ENCODE measurements at places on chromosomes 5 and 9.

DNA sequence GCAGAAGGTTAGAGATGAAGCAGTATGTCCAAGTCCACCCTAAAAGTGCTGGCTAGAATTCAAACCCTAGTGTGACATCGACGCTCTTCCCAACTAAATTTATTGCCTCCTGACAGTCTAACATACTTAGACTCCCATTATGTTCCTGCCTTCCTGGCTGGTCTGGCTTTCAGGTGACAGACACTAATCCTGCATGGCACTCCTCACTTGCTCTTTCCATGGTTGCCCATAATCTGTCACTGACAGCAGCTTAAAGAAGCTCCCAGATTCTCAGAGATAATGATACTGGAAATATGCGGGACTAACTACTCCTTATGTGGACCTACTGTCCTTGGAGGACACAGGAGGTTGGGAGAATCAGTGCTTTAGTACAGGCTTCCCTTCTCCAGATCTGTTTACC is 41.7 kb upstream of the HTR1A start:
- no peak for DNase-seq

GRCh38 chr9:89137542-89138462 is 40.8 kb downstream of the SHC3 start:
- peak; percentile 81 for DNase-seq

- no peak for DNase-seq
Measured at GRCh38 chr9:73093740-73094379, 57.8 kb upstream of the ANXA1 start.

GRCh38 chr5:139925650-139926640 is 117.2 kb downstream of the NRG2 start:
- DNase-seq: no peak

DNA sequence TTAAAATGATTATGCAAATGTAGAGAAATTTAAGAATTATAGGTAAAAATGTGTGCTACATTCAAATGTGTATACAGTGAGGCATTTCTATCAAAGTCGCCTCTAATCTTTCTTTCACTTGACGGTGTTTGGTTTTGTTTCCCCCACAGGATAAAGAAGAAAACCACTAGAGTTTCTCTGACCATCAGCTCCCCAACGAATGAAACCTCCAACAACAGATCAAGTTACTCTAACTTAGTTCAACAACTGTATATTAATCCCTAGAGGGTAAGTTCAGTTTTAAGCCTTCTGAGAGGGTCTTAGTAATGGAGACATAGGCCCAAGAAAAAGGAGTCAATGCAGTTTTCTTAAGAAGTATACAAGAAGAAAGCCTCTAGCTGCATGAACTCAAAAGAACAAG is 11.5 kb upstream of the MYOT start:
- DNase-seq: no peak

DNA sequence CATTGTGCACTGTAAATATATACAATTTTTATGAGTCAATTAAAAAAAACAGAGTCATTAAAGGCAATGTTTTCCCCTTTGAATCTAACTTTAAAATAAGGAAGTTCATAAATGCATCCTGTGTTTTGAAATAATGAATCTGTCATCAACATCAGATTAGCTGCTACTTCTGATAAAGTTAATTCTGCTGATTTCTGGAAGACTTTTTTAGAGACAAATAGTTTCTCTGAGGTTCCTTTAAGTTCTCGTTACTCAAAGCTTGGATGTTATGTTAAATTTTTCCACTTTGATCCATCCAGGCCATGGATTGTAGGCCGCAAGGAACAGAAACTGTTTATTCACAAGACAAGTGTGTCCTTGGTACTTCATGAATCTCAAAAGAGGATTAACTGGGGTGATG is 115.5 kb downstream of the CARTPT start:
- no peak for DNase-seq

GRCh38 chr9:126149661-126150060 is 177.0 kb upstream of the MVB12B start:
- no peak for DNase-seq

- no peak for DNase-seq
Measured at GRCh38 chr9:2169035-2169434, 153.9 kb downstream of the SMARCA2 start.

DNA sequence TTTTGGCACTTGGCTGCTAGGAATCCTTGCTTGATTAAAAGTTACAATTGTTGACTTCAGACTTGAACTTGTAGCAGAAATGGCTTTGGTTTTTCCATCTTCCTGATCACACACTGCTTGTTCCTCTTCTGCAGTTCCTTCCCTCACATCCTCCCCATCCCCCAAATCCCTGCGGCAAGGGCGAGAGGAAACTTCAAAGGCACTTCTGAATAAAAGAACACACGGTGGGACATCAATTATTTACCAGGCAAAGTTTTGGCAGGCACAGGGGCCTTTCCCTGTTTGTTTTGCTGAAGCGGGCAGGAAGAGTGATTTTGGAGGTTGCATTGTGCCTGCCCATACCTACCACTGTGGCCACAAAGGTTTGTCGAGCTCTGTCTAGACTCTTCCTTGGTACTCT is 260.9 kb downstream of the KIF4B start:
- DNase-seq: no peak

DNA sequence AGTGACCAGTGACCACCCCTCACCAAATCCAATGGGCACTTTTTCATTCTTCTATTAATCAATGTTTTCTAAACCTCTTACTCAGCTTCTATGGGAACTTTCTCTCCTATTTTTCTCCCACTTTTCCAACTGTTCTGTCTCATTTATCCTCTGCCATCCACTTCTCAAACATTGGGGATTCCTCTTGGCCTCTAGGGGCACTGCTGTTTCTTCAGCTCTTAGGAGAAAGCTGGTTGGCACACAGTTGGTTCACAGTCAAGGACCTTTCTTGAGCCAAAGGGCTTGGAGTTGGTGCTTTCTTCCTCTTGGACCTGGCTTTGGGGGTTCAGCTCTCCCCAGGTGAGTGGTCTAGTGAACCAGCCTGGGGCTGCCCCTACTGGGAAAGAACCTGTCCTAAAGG is 112.2 kb upstream of the LHFPL2 start:
- no peak for DNase-seq

- no peak for DNase-seq
Measured at GRCh38 chr9:27659571-27659970, 86.3 kb upstream of the C9orf72 start.

GRCh38 chr9:109074236-109074889 is 45.4 kb downstream of the TMEM245 start:
- no peak for DNase-seq

DNA sequence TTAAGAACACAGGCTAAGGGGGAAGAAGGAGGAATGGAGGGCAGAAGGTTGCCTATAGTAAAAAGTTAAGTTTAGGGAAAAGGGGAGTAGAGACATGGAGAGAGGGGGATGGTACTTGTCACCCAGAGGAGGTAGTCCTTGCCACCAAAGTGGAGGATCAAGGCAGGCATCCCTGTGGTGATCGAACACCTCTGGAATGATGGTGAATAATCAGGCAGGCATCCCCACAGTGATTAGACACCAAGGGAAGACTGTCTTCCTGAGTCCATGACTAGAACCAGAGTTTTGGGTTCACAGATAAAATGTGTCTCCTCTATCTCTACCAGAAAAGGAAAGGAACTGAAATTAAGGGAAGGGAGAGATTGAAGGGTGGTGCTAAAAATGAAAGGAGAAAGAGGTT is 19.2 kb upstream of the HMGCS1 start:
- no peak for DNase-seq

DNA sequence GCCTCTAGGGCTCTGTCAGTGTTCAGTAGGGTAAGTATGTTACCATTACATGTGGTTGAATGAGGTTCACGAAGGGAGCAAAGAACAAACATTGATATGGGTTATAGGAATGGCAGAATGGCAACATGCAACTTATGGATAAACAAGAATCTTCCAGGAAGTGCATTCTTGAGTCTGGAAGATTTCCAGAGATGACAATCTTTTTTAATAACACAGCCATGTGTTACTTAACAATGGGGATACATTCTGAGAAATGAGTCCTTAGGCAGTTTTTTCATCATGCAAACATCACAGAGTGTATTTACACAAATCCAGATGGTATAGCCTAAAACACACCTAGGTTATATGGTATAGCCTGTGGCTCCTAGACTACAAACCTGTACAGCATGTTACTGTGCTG is 9.1 kb upstream of the SLC28A3 start:
- no peak for DNase-seq

DNA sequence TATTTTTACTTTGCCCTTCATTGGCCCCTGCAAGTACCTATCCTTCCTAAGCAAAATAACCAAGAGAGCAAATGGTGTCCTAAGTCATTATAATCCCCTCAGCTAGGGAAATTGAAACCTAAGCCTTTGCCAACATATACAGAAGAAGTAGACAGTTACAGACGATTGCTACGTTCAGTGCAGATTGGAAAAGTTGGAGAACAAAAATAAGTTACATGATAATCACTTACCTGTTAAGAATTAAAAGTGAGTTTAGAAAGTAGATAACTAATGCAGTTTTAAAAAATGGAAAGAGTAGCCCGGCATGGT is 244.8 kb downstream of the MPDZ start:
- DNase-seq: no peak

- no peak for DNase-seq
Measured at GRCh38 chr5:180111273-180112002, 39.9 kb upstream of the RNF130 start.

DNA sequence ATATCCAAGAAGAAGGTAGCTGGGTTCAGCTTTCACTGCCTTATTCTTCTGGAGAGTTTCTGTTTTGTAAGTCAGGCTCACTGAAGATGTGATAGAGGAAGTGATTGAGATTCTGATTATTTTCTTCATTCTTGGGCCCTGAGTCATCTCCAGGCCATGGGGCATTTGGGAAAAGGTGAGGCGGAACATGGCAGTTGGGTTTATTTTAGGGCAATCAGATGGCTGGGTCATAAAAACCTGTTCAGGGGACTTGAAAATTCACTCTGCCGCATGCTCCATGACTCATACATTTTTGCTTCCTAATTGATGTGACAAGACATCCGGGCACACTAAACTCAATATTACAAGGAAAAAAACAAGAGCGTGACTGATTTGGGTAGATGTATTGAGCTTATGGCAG is 265.7 kb upstream of the KLF4 start:
- DNase-seq: no peak

- no peak for DNase-seq
Measured at GRCh38 chr9:73223594-73223993, 71.9 kb downstream of the ANXA1 start.

DNA sequence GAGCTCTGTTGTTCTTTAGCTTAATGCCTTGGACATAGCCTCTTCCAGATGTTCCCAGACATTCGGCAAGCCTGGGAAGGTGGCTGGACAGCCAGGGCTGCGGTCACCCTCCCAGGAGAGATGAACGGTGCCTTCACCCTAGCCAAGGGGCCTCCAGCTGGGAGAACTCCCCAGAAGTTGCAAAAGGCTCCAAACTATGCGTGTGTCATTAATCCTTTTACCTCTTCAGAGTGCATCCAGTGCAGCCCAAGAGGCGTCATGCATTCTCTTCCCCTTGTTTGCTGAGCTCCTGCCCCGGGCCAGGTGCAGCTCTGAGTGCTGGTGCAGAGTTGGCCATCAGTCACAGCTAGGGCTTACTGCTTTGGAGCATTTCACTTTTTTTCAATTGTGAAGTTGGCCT is 22.8 kb downstream of the HMCN2 start:
- no peak for DNase-seq

- DNase-seq: no peak
Measured at GRCh38 chr5:129246088-129246487, 151.5 kb downstream of the ISOC1 start.
